ENCODE measurements at places on chromosomes 7 and 10.

GRCh38 chr10:75720157-75720556 is 288.7 kb downstream of the LRMDA start:
- no peak for DNase-seq

DNA sequence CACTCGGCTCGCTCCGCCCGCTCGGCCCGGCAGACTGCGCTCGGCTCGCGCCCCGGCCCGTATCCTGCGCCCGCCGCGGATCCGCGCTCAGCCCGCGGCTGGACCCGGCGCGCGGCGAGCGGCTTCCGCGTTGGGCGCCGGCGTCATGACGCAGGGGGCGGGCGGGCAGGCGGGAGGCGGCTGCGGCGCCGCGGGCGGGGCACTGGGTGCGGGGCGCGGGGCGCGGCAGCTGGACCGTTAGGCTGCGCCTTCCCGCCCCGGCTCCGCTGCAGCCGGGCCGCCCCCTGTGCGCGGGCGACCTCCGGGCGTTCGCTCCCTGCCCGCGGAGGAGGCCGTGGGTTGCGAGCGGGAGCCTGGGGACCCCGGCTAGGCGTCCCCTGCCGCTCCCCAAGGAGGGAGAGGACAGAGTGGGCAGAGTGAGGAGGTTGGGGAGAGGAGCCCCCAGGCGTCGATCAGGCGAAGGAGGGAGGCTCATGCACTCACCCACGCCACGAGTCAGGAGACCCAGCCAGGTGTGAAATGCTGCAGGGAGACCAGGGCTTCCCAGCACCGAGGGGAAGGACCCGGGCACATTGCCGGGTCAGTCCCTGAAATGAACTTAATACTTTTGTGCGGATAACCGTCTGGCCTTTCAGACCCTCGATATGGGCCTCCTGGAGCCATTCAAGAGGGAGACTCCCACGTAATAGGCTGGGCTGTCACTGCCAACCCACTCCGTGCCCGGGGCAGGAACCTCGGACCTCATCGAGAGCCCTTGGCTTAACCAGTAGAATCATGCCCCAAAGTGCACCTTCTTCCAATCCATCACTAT is at the start of gene PIP4K2A:
Gene PIP4K2A, minus strand, starts transcription at position 100 of the 811 bp plus-strand sequence. CDS start 252 bp downstream, outside the sequence.
- peak; percentile 42 for DNase-seq

DNA sequence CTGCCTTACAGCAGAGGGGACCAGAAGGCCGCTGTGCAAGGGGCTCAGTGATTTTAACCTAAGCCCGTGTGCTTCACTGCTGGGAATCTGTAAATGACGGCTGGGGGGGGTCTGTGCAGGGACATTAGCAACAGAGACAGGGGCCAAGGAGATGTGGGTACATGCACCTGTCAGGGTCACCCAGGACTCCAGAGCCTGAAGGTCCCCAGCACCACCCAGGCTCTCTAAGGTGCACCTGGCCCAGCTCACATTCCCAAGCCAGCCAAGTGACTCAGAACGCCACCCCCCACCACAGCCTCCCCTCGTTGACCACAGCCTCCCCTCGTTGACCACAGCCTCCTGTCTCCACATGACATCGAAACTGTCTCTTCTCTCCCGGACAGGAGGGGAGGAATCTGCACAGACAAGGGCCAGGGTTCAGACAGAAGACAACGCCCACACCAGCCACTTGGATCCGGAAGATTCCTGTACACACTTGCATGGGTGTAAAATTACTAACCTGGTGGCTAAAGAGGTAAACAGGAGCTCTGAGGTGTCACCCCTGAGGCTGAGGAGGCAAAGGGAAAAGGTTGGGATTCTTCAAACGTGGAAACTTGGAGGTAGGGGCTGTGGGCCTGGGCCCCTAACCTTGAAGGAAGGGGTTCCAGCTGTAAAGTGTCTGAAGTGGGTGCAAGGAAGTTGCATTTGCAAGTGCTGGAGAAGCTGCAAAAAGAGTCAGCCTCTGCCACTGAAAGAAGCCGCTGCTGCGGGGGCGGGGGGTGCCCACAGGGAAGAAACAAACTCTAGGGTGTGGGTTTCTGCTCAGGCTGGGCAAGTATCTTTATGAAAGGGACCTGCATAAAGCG is 27.0 kb downstream of the CALML3 start:
- peak; percentile 30 for DNase-seq

DNA sequence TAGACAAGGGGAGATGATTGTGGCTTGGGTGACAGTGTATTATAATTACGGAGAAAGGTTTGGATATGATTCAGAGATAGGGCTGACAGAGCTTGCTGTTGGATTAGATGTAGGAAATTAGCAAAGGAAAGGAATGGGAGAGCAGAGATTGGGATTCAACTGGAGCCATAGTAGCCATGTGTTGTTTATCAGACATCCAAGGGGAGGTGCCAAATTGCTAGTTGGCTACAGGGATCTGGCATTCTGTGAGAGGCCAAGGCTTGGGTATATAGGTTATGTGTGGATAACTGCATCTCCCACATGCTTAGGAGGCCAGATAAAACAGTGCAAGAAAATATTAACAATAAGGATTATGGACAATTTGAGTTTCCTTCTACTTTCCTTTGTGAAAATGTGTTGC is 34.9 kb downstream of the CSGALNACT2 start:
- DNase-seq = no peak

Data from activated naive CD4-positive, alpha-beta T cell (primary cell).